GM19239 (cell line): ENCODE measurements at places on chromosomes 11 and 22.

DNA sequence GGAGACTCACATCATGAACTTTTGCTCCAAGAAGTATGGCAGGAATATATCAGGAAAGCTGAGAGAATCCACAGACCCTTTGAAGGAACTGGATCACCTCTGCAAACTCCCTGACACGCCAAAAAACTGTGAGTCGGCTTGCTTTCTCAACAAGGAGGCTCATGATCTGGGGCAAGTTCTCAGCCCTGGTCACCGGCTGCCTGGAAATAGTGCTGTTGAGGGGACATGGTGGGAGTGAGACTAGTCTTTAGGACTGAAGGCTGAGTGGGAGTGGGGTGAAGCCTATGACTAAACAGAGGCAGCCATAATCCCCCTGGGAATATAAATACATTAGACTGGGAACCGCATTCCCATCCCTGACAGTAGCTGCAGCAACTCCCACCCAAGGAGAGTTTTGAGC, 8.4 kb upstream of the MMP7 start:
- DNase-seq = no peak

DNA sequence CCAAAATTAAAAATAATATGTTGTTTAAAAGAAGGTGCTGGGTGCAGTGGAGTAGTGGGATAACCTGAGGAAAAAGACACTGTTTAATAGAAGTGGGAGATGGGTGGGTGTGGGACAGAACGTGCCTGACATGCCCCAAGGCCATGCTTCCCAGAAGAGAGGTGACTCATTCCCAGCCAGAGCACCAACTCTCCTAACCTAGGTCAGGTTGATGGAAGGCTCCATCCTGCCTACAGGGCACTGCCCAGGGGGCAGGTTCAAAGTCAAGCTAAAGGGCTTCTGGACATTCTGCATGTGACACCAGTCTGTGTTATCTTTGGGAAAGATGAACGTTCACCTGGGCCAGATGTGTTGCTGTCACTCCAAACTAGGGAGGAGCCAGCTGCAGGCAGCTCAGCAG, 453.1 kb downstream of the SOX6 start:
- no peak for DNase-seq

GRCh38 chr11:116215471-116216113, 557.2 kb downstream of the BUD13 start:
- DNase-seq = no peak

- DNase-seq = no peak
These were observed 17.7 kb downstream of the NAV2 start for GRCh38 chr11:19730373-19730772.

- DNase-seq = no peak
These were observed 7.4 kb downstream of the CD248 start for GRCh38 chr11:66309475-66309874.

DNA sequence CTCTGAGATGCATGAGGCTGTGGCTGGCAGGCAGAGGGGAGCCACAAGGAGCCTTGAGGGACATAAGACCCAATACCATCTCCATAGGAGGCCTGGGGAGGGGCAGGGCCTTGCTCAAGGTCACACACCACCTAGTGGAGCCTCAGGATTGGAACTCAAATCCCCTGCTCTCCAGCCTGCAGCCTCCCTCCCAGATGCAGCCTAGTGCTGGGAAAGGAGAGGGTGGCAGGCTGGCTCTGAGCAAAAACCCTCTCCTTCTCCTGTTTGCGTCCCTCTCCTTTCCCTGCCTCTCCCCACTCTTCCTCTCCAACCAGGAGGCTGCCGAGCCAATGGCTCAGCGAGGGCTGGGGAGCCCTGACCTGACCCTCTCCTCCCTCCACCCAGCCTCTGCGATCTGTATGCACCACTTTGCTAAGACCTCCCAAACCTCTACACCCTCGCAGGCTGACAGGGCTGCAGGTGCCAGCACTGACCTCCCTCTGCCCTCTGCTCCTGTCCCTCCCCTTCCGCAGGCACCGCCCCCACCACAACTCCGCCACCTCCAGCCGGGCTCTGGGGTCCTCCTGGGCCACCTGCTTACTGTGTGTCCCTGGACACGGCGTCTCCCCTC, 14.7 kb downstream of the IGLL1 start:
- no peak for DNase-seq

- DNase-seq = no peak
These were observed 515.4 kb downstream of the SOX6 start for GRCh38 chr11:15840966-15841365.

DNA sequence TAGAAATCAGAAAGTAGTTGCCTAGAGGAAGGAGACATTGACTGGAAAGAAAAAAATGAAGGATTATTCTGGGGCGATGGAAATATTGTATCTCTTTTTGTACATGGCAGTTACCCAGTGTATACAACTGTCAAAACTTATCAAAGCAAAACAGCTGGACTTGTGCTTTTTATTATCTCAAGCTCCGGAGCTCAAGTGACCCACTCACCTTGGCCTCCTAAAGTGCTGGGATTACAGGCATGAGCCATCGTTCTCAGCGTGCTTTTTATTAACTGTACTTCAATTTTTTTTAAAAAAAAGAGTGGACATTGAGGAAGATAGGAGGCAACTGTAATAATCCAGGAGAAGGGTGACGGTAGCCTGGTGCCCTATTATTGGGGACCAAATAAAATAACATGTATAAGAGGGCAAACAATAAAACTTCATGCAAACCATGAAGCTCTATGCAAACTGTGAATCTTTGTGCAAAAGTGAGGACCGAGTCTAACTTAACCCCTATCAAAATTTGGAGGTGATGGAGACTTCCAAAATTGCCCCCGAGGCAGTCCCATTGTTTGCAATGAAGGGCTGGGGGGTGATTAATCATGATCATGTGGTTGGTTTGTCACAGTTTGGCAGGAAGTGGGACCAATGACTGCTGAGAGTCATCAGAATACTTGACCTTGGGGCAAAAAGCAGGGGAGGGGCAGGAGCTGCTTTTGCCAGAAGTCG, 23.5 kb downstream of the FZD4 start:
- DNase-seq = no peak

DNA sequence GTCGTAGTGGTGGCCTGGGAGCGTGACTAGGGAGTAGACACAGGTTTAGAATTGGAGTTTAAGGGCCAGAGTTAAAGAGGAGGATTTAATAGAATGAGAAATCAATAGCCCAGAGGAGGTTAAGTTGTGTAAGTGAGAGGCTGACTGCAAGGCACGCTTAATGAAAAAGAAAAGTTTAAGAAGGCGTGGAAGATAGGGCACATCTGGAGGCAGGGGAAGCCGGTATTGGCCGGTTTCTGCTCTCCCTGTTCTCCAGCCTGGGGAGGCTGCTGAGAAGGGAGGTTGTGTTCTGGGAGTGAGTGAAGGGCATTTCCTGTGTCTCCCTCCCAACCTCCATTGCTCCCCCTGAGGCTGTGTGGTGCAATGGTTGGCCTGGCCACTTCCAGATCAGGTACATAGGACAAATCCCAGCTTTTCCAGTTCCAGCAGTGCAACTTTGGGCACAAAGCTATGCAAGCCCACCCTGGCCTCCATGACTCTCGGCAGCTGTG, 6.3 kb downstream of the GRIK4 start:
- no peak for DNase-seq

DNA sequence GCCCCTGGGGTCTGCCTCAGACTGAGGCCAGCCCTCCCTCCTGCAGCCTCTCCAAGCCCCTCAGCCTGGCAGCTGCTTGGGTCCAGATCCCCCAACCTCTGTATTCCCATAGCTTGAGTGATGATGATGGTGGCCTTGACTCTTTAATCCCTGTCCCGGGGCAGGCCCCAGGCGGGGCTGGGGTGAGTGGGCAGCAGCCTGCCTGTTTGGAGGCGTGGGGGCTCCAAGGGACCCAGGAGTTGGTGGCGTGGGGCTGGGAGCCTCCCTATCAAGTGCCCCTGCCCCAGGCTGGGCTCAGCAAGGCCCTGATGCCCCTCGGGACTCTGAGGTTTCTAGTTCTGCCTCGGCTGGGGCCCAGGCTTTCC, 22.5 kb downstream of the PPIL2 start:
- DNase-seq = no peak

DNA sequence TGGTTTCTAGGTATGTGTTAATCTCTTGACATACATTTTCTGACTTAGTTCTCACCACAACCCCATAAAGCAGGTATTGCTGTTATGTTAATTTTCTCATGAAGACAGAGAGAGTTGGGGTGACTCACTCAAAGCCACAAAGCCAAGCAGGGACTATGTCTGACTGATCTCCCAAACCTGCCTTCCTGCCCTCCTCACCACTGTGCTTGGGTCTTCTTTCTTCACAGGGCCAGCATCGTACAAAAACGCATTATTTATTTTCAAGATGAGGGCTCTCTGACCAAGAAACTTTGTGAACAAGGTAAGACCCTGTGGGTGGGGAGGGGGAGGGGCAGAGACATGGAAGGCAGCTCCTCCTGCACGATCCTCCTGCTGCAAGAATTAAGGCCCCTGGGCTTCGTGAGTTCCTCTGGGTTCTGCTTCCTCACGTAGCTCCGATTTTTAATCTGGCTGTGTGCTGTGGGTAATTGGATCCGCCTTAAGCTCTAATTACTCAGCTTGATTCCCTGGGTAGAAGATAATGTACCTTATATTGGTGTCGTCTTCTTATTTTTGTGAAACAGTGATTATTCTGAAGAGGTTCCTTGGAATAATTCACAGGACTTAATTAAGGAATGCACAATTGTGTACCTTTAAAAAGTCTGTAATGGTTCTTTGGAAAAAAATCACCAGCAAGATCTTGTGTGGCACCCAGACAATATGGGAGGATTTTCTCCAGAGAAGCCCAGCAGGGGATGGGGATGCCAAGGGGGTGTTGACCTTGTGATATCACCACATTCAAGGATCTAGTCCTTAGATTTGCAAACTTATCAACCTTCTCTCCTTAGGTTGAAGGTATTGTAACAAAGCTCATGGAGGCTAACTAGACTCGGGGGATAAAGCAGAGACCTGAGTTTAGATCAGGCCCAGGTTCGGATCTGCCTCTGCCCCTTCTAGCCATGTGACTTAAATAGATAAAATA, 112.9 kb downstream of the SPON1 start:
- no peak for DNase-seq

- DNase-seq = no peak
These were observed 49.3 kb upstream of the CRTAM start for GRCh38 chr11:122788781-122789535.
